ENCODE measurements at places on chromosomes 4 and X. TPM values are rescaled to one million over a fixed set of nuclear protein-coding genes. Genes with fewer than 3 reads are reported as not detected.

GRCh38 chr4:95283320-95283719 is 265.5 kb downstream of the UNC5C start:
- no peak for DNase-seq

GRCh38 chr4:54588404-54588803 is 69.4 kb upstream of the KIT start:
- no peak for DNase-seq

Gene USP26
- not detected for total RNA-seq

- no peak for DNase-seq
Measured at GRCh38 chr4:182384631-182385091, 141.5 kb downstream of the TENM3 start.

DNA sequence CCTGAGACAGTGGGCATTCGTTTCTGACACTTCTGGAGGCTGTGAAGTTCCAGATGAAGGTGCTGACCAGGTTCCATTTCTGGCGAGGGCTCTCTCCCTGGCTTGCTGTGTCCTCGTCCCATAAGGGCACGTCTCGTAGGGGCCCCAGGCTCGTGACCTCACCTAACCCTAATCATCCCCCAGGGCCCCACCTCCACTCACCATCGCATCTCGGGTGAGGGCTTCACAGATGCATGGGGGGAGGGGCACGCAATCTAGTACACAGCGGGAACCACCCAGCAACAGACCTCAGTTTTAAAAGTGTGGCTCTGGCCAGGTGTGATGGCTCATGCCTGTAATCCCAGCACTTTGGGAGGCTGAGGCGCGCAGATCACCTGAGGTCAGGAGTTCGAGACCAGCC is 22.1 kb downstream of the PDE6B start:
- DNase-seq = no peak

All from activated CD8-positive, alpha-beta T cell treated with anti-CD3 and anti-CD28 coated beads for 36 hours (primary cell).